ENCODE measurements at places on chromosomes 11 and 22.

DNA sequence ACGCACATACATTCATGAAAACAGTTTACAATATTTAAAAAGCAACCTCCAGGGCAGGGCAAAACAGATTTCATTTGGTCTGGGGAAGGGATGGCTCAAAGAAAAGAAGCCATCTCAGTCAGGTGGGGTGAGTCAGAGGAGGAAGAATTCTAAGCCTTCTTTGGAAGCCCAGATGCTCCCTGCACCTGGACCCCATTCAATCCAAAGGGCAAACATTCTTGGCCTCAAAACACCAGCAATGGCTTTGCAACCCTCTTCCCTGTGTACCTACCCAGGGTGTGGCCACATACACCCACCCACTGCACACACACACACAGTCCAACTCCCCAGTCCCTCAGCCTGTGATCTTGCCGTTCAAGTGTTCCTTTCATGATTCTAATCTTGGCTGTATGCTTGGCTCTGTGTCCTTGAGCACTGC is 2.0 kb downstream of the KCNE3 start:
- DNase-seq: no peak

- DNase-seq: no peak
Observed at GRCh38 chr22:50148991-50149721, 21.4 kb upstream of the PANX2 start.

DNA sequence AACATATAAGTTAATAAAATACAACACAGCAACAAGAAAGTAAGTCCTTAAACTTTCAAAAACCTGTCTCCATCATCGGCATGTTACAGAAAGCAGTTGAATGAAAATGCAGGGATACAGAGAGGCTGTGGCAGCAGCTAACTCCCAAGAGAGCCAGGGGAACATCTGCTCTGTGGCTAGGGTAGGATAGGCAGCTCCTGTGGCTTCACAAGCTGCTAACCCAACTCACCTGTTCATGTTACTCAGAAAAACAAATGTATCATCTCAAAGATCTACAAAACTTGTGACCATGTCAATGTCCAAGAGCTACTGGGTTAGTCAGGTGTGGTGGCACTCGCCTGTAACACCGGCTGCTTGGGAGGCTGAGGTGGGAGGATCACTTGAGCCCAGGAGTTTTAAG is 15.2 kb upstream of the PLAAT3 start:
- no peak for DNase-seq

DNA sequence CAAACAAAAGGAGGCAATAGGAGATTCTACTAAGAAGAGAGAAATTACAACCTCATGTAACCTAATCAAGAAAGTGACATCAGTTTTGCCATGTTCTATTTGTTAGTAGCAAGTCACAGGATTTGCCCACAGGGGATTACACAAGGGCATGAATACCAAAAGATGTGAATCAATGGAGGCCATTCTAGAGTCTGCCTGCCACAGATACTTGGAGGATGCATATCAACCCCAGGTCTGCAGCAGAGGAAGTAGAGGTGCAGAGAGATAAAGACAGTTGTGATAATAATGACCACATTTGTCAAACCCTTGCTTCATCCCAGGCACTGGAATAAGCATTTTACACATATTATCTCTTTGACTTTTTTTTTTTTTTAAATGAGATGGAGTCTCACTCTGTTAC is 2.4 kb upstream of the ASCC2 start:
- no peak for DNase-seq

DNA sequence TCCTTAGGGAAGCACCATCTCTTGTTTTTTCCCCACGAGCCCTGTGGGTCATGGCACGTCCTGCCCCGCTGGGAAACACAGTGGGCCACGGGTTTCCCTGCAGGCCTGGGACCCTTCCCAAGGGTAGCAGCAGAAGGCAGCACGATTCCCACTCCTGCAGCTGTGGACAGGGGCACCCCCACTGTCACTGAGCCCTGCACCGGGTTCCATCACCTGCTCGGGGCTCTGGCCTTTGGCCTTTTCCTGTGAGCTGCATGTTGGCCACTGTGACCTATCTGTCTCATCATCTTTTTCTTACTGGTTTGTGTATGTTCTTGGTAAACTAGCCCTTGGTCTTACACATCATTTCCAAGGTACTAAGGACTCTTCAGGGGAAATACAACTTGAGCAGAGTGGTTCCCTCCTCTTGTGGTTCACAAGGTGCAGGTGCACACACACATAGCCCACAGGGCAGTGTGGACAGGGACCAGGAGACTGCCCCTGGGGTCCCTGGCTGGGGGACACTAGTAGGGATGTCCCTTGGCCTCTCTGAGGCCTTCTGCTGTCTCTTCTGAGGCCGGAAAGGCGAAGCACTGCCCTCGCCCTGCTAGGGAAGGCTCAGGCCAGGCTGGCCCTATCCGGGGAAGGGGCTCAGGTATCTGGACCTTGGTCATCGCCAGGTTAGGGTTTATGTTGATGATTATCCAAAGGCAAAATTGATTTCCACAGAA is 19.0 kb upstream of the TXNRD2 start:
- DNase-seq: no peak
